HS-27A (cell line): ENCODE measurements at places on chromosomes 3 and 15.

DNA sequence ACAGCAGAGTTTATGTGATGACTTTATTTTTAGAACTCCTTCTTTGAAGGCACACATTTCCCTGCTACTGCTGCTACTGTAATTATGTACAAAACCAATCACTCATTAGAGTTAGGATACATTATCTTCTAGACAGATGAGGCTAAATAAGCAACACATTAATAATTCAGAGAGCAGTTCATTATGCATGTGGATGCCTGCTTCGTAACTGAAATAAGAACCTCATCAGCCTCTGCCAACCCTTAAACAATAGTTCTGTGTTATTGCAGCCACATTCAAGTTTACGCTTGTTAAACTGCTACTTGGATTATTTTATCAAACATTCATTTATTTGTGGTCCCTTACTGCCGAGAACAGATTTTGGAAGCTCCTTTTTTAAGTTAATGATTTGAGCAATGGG, 52.5 kb upstream of the C15orf61 start:
- no peak for DNase-seq

GRCh38 chr15:60043744-60044435, 39.8 kb downstream of the FOXB1 start:
- no peak for DNase-seq

DNA sequence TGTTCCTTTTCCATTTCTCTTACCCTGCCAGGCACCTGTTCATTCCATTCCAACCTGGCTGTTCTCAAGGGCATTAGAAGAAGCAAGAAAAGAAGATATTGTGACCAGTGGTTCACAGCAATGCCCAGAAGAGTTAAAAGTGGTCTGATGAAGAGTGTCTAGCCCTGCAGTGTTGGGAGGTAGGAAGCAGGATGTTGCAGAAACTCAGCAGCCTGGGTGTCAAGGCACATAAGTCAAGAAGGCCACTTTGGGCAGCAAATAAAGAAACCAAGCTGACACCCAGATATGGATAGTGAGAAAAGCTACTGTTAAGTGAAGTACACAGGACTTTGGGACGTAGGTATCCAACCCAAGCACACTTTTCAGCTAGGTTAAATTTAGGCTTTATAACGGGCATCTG, 199.9 kb upstream of the SATB1 start:
- no peak for DNase-seq

DNA sequence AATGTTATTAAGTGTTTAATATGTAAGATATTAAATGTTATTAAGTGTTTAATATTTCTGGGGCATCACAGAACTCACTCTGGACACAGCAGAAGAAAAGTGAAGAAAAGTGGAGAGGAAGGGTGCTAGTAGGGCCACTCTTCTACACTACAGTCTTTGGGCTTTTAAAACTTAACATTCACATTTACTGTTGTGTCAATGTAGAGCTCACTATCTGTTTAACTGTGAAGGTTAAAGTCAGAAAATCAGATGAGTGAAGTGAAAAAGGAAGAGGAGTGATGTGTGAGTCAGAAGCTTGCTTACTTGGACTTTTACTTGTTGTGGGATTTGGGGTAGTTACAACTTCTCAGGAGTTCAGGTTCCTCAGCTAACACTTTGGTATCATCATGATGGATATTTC, 145.3 kb upstream of the DNAJC19 start:
- DNase-seq = no peak

GRCh38 chr15:83379579-83379959, 67.6 kb upstream of the SH3GL3 start:
- peak; percentile 88 for DNase-seq

DNA sequence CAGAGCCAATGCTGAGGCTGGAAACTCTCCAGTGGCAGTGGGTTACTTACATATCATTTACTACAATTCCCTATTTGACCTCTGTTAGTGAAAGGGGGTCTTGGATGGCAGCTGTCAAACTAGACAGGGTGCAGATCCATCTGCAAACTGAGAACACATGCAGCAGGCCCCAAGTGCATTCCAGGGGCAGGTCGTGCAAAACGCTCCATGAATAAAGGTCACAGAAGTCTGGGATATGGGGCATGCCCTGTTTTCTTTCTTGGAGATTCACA, 25.0 kb upstream of the RAD18 start:
- DNase-seq = no peak
